ENCODE measurements at places on chromosomes 11 and 22.

DNA sequence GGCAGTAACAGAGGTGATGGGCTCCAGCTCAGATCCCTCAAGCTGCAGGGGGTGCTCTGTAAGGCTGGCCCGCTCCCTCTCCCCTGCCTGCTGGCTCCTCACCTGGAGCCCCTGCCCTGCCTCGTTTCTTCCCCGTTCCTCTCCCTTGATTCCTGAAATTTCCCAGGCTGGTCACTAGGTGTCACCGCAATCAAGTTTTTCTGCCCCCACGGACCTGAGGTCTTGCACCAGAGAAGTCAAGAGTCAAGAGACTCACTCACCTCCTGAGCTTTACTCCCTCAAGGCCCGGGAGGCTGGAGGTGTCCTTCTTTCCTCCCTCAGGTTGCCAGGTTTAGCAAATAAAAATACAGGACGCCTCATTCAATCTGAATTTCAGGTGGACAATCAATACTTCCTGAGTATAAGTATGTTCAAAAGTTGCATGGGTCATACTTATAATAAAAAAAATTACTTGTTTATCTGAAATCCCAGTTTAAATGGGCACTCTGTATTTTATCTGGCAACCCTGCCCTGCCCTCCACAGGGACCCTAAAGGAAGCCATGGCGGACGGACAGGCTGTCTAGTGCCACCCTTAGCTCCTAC lies 69.2 kb downstream of the SCUBE1 start:
- peak; percentile 85 for DNase-seq

- no peak for DNase-seq
Observed at GRCh38 chr11:7578276-7578955, 64.6 kb downstream of the PPFIBP2 start.

- DNase-seq, result no peak
Observed at GRCh38 chr11:26937386-26937785, 56.5 kb upstream of the FIBIN start.

DNA sequence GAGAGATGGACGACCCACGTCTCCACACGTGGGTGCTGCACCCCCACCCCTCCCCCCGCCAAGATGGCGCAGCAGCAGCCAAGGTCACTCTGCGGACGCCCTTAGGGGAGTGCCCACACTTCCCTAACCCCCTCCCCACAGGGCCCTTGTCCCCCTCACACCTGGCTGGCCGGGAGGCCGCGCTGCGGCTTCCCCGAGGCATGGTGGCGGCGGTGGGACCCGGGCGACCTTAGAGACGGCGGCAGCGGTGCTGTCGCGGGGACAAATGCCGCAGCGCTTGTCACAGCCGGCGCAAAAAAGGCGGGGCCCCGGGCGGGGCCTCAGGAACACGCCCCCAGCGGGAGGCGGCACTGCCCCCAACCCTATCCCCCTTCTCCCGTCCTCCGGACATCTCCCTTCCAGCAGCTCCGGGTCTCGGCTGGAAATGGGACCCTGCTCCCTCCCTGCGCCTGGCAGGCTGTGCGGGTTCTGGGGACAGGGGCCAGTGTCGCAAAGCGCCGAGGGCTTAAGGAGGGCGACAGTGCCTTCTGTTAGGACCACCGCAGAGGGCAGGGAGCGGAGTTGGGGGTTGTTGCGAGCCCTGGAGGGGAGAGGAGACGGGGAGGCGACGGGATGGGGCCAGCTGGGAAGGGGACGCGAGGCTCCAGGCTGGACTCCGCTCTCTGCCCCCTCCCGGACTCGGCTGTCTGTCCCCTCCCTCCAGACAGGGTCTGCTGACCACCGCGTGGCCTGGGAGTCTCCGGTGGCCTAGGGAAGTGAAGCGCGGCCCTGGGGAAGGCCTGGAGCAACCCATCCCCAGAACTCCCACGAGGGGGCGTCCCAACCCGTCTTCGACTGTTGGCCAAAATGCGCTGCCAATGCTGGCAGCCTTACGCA lies at the start of gene CHCHD10:
Gene CHCHD10 (minus strand): TSS at position 300 of the 876 bp plus-strand sequence. CDS start 98 bp downstream, at position 202.
- DNase-seq, result peak; percentile 93

- DNase-seq, result peak; percentile 71
Observed at GRCh38 chr22:30605449-30606110, 1.4 kb upstream of the TCN2 start.

Measured in GM13977 (cell line).